Suppressor macrophage (primary cell): ENCODE measurements at places on chromosomes 5 and 9.

- peak; percentile 64 for DNase-seq
These were observed 892 bp upstream of the TNC start for GRCh38 chr9:115118879-115119218.

DNA sequence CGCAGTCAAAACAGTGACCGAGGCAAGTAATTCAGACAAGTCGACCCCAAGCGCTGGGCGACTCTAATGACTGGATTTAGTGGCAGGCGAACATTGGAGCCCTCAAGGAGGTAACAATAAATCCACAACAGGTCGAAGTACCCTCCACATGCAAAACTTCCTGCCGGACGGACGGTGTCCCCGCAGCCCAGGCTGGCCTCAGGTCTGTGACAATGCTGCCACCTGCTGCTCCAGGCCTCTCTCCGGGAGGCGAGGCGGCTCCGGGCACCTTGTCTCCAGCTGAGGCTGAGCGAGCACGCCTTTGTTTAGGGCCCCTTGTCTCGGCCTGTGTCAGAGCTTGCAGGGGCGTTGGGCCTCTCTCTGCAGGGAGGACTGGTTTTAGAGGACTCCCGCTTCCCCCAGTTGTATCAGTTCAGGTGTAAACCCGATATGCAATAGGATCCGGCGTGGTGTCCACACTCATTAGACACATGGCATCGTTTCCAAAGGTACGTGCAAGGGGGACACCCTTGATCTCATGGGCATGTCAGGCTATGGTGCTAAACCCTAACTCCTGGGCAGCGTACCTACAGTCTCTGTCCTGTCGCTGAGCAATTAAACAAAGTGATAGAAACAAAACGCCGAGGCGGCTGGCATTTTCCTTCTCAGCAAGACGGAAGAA is 628.0 kb upstream of the ADAMTS16 start:
- no peak for DNase-seq

DNA sequence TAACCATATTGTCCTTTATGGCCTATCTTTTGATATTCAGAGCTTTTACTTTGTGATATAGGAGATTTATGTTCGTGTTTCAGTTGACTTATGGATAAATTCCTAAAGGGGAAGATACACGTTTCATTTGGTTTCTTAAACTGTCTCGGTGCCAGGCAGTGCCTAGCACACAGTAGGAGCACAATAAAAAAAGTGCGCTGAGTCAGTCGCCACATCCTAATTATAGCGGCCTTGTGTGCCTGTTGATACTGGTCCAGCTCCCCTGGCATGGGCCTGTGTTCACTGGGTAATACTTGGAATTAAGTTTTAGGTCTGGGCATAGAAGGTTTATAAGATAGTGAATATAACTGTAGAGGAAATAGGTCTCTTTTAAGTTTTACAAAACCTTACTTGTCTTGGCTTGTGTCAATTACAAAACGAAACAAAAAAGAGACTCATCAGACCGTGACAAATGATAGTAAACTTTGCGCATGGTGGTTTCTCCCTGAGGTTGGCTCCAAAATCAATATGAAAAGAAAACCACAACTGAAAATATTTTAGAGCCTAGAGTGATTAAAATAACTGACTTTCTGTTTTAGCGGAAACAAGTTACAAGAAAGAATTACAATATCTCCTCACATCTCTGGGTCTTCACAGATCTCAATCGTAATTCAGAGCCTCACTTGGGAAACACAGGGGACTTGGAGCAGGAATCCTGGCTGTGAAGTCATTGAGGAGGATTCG is 84.8 kb downstream of the MVB12B start:
- DNase-seq = no peak

GRCh38 chr9:89813482-89813881 is 208.7 kb downstream of the GADD45G start:
- no peak for DNase-seq

DNA sequence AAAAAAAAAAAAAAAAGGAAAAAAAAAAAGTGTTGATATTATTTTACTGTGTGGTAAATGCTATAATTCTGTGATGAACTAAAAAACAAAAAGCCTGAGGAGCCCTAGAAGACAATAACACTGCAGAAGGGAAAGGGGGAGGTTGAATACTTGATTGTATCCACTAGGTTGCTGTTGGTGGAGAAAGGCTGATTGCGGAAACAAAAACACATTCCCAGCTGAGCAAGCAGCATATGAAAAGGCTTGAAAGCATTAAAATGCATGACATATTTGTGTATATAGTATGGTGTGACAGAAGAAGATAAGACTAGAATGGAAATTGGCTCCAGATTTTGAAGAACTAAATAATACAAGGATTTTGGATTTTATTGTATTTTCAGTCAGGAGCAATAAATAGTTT is 8.9 kb downstream of the RABGAP1 start:
- no peak for DNase-seq

DNA sequence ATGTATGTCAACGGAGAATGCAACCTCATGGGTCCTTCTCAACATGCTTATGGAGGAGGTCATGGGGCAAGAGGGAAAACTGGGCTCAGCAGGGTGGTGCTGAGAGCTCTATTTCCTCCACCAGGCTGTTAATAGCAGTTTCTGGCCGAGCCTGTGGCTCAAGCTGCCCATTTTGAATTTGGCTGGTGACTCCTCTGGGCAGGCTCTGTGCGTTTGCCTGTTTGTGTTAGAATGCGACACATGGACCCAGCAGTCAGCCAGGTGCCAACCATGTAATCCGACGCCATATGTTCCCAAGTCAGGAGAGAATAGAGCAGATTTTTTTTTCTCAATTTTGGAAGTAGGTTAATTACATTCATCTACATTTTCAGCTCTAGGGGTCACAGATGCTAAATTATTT is 387.7 kb upstream of the CLINT1 start:
- no peak for DNase-seq

GRCh38 chr9:97740848-97741821 is 44.0 kb upstream of the XPA start:
- no peak for DNase-seq

- no peak for DNase-seq
These were observed 45.3 kb upstream of the ISOC1 start for GRCh38 chr5:129049126-129049799.

GRCh38 chr9:122816163-122816867 is 12.1 kb downstream of the PDCL start:
- DNase-seq = peak; percentile 67

- no peak for DNase-seq
These were observed 92.5 kb downstream of the MTX3 start for GRCh38 chr5:79898611-79899010.

DNA sequence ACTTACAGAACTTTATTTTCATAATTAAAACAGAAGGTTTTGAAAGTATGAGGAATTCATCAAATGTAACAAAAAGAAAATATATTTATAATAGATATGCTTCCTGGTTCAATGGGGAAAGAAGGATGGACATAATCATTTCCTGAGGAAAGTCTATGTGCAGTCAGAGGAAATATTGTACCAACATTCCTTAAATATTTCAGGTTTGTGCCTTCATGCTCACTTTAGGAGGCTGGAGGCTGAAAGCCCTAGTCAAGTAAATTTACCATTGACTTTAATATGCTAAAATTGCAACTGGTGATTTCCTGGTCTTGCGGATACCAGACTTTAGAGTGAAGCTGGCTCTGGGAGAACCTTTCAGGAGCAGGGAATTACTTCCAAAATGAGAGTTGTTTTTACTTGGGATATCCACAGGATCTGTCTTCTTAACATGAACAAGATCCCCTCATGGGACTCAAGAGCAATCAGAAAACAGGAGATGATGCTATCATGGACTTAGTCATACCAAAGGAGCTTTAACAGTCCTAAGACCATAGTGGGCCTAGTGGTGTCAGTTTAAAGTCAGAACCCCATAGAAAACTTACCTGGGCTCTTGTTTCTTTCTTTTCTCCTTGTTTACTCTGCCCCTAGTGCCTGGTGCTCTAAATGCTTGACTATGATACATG is 762.8 kb upstream of the GRAMD2B start:
- DNase-seq = no peak

- peak; percentile 86 for DNase-seq
These were observed 33.2 kb downstream of the SLC36A1 start for GRCh38 chr5:151480384-151481293.

DNA sequence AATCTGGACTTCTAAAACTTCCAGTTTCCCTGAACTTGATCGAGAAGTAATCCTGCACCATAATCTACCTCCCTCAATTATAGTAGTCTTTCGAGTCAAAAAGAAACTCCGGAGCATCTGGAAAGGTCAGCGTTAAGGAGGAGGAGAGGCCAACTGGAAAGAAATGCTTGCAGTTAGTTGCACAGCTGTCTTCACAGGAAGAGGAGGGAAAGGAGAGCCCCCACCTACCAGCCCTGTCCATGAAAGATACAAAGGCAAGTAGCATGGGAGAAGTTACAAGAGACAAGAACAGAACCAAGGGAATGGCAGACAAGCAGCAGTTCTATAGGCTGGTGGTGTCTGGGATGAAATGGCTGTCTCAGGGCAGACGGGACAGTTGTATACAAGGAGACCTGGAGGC is 170.6 kb downstream of the RAB3C start:
- no peak for DNase-seq

DNA sequence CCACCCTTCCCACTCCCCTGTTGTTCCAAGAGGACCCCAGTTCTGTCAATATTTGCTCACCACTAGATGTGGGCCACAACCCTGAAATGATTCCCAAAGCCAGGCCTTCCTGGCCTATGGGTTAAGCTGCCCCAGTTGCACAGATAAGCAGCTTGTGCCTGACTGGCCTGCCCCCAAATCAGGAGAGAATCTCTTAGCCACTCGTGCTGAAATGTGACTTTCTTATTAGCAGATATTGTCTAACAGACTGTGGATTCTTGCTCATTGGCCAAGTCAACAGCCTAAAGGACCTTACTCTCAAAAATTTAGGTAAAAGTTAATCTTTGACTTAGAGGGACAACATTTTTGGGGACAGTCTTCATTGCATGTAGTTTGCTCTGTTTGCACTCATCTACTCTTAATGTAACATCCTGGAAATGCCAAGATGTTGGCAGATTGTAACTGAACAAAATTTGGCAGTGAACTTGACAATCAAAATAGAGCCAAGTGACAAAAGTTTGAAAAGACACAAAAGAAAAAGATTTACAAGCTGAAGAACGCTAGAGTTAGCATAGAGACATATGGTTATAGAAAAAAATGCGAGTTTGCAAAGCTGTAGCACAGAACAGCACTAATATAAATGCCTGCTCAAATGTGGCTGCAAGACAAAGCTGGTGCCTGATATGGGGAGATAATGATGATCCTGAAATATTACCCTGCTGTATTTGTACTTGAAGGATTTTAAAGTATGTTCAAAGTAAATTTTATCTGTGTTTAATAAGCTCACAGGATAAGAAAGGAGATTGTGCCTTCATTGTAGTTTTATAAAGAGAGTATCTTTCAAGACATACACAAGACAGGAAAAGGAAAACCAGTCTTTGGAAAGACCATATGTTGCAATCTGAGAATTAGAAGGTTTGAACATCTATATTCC is 29.0 kb upstream of the FSD1L start:
- no peak for DNase-seq

DNA sequence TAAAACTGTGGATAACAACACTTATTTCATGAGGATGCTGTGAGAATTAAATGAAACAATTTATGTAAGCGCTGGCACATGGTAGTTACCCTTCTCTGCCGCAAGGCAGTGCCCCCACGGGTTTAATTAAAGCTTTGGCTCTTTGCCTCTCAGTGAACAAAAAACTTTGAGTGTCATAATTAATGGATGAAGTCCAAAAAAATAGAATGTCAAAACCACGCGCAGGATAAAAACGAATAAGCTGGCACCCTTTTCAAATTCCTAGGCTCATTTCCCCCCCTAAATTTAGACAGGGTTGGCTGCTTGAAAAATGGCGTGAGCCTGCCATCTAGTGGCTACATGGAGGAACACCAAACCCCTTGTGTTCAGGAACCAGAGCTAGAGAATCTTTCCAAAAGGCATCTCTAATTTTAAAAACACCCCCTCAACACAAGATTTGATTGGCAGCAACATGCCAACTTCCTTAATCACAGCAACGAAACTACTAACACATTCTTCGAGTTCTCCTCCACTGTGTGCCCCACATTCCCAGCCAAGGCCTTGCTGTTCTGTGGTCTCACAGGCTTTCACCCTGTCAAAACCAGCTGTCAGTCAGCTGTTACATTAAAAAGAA is 29.0 kb upstream of the CCNG1 start:
- DNase-seq = peak; percentile 75

DNA sequence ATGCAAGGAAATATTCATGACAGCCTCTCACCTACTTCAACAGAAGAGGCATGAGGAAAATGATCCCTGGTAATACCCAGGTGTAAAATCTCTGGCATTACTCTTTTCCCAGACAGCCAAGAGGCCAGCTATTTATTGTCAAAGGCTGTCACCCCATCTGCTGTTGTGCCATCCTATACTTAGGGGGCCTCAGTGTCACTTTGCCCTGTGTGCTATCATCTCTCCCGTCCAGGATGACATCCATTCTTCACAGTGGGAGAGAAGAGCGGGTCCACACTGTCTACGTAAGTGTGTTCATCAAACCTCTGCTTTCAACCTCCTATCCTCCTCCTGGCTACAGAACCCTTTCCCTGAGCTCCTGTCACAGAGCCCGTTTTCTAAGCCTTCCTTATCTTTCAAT is 82.6 kb downstream of the MYO10 start:
- DNase-seq = no peak

DNA sequence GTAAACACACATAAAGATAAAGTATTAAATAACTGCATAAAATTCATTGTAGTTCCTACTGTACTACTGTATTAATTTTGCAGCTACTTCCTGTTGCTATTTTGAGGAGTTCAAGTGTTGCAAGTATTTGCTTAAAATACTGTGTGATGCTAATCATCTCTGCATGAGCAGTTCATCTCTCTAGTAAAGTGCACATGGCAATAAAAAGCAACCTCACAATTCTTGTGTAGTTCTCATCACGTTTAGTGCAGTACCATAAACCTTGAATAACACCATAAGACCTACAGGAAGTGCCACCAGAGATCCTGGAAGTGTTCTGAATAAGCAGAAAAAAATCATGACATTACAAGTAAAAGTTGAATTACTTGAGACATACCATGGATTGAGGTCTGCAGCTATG is 34.6 kb downstream of the CPLANE1 start:
- DNase-seq = peak; percentile 43

DNA sequence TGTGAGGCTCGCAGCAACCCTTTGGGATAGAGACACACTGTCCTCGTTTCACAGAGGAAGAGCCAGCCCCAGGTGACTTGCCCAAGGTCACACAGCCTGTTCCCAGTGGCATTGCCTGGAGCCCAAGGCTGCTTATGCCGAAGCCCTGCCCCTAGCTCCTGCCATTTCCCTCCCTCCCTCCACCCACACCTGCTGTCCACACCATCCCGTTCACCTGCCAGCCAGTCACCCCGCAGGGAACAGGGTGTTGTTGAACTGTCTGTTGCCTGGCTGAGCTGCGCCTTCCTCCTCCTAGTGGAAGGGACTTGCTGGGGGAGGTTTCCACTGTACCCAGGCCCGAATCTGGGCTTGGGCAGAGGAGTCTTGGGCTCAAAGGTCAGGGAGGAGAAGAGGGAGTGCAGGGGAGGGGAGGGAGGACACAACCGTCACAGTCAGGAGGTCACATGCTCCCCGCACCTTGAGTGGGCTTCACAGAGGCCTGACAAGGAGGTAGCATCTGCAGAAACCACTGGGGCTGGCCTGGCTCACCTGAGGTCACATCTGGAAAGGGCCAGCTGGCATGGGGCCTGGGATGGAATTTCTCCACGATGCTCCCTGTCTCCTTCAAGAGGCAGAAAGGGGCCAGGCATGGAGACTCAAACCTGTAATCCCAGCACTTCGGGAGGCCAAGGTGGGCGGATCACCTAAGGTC is 6.3 kb downstream of the TTC16 start:
- DNase-seq = no peak
